ENCODE measurements at places on chromosomes 11 and 22. TPM values are rescaled to one million over a fixed set of nuclear protein-coding genes. Genes with fewer than 3 reads are reported as not detected.

The SPATA19 gene
- not detected for total RNA-seq

The LRP4 gene
- total RNA-seq, result 0.18 TPM

The PVALB gene
- total RNA-seq, result not detected

The DNAJB13 gene
- 0.29 TPM for total RNA-seq

The SEZ6L gene
- total RNA-seq, result not detected

The PRAME gene
- total RNA-seq, result not detected

The B4GALNT4 gene
- total RNA-seq, result 6.6 TPM

The LRRC32 gene
- 0.30 TPM for total RNA-seq

The DEUP1 gene
- total RNA-seq, result not detected

The CST6 gene
- 0.43 TPM for total RNA-seq

The CD6 gene
- total RNA-seq, result 227 TPM

The CD248 gene
- 0.36 TPM for total RNA-seq

The OR5AK2 gene
- not detected for total RNA-seq

The HTR3A gene
- not detected for total RNA-seq

The DEPDC7 gene
- 5.5 TPM for total RNA-seq

The C11orf16 gene
- not detected for total RNA-seq

All from activated naive CD4-positive, alpha-beta T cell treated with anti-CD3 and anti-CD28 coated beads, Interleukin-2, amount 50 U/mL, for 72 hours (primary cell).